ENCODE measurements at places on chromosomes 4 and X. TPM values are rescaled to one million over a fixed set of nuclear protein-coding genes. Genes with fewer than 3 reads are reported as not detected.

GRCh38 chr4:133190098-133190497 lies 41.0 kb downstream of the PCDH10 start:
- H3K4me1 ChIP-seq = no peaks in the 10 kb centered on the region
- no peaks in the 10 kb centered on the region for H3K36me3 ChIP-seq
- H3K4me3 ChIP-seq = no peak overlapping the region
- no peak overlapping the region for H3K27ac ChIP-seq

IGFBP7 gene
- 600 TPM for total RNA-seq

CXCL11 gene
- total RNA-seq = 3.0 TPM

LRRC66 gene
- 0.41 TPM for total RNA-seq

GRCh38 chr4:111992351-111993168 lies 152.7 kb upstream of the FAM241A start:
- no peak for DNase-seq
- H3K4me3 ChIP-seq = no peak overlapping the region
- H3K27me3 ChIP-seq = no peaks in the 10 kb centered on the region
- H3K4me1 ChIP-seq = peaks cover 4% of the 10 kb centered on the region
- no peak overlapping the region for H3K27ac ChIP-seq
- H3K36me3 ChIP-seq = no peaks in the 10 kb centered on the region

DNA sequence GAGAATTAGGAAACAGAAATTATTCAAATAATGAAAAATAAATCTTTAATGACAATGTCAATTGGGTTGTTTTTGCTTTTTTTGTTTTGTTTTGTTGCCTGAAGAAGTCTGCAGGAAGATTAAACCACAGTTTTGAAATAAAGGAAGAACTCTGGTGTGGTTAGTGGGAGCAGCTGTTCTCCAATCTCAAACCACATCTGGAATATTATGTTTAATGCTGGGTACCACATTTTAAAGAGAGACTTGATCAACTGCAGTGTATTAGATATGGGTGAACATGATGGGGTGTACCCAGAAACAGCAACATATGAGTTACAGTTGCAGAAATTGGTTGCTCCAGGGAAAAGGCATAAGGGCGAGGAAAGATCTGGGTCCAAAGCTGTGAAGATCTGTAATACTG lies 171.2 kb upstream of the RPL34 start:
- H3K4me1 ChIP-seq = no peaks in the 10 kb centered on the region
- H3K27ac ChIP-seq = no peak overlapping the region
- no peaks in the 10 kb centered on the region for H3K36me3 ChIP-seq
- no peak for DNase-seq

- H3K27ac ChIP-seq = no peak overlapping the region
- H3K4me3 ChIP-seq = no peak overlapping the region
- H3K36me3 ChIP-seq = no peaks in the 10 kb centered on the region
- no peaks in the 10 kb centered on the region for H3K27me3 ChIP-seq
Observed at GRCh38 chrX:53246231-53246630, 21.2 kb upstream of the KDM5C start.

- no peak for DNase-seq
- H3K4me3 ChIP-seq = no peak overlapping the region
- H3K27me3 ChIP-seq = no peaks in the 10 kb centered on the region
Observed at GRCh38 chr4:24070117-24070516, 180.3 kb upstream of the PPARGC1A start.

GRCh38 chrX:138082251-138082650 lies 516.3 kb downstream of the ZIC3 start:
- DNase-seq = no peak
- H3K27ac ChIP-seq = no peak overlapping the region
- no peaks in the 10 kb centered on the region for H3K36me3 ChIP-seq
- no peaks in the 10 kb centered on the region for H3K27me3 ChIP-seq
- H3K4me3 ChIP-seq = no peak overlapping the region
- H3K4me1 ChIP-seq = no peaks in the 10 kb centered on the region

- H3K36me3 ChIP-seq = no peaks in the 10 kb centered on the region
- H3K4me3 ChIP-seq = no peak overlapping the region
- no peaks in the 10 kb centered on the region for H3K4me1 ChIP-seq
- H3K27me3 ChIP-seq = no peaks in the 10 kb centered on the region
- H3K27ac ChIP-seq = no peak overlapping the region
Observed at GRCh38 chrX:87337267-87337666, 180.3 kb upstream of the KLHL4 start.

- H3K4me1 ChIP-seq = no peaks in the 10 kb centered on the region
- no peaks in the 10 kb centered on the region for H3K36me3 ChIP-seq
- DNase-seq = no peak
- no peak overlapping the region for H3K27ac ChIP-seq
- H3K4me3 ChIP-seq = no peak overlapping the region
Observed at GRCh38 chr4:25117274-25117673, 43.0 kb downstream of the SEPSECS start.

CSN1S1 gene
- not detected for total RNA-seq

KANTR gene
- 34.5 TPM for total RNA-seq

DNA sequence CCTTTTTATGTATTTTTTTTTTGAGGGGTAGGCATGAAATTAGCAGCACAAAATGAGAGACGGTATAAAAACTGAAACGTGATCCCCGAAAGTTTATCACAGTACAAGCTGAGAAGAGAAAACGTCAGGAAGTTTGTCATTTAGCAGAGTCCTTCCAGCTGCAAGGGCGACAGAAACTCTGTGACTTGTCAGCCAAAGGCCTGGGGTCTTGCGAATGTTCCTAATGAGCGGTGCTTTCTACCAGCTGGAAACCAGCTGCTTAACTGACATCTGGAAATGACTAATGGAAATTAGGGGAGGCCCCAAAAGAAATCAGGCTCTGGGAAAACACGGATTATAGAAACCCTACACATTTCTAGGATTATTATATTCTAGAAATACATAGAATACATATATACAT lies 66.5 kb downstream of the CHRNA9 start:
- no peaks in the 10 kb centered on the region for H3K4me1 ChIP-seq
- no peaks in the 10 kb centered on the region for H3K27me3 ChIP-seq
- no peaks in the 10 kb centered on the region for H3K36me3 ChIP-seq
- no peak for DNase-seq
- H3K4me3 ChIP-seq = no peak overlapping the region
- no peak overlapping the region for H3K27ac ChIP-seq
